T-cell (primary cell): ENCODE measurements at places on chromosomes 13 and 19.

GRCh38 chr13:112712451-112713207 is 22.8 kb downstream of the ATP11A start:
- no peak for DNase-seq

GRCh38 chr13:107185889-107186288 is 618.0 kb upstream of the ARGLU1 start:
- DNase-seq: no peak

DNA sequence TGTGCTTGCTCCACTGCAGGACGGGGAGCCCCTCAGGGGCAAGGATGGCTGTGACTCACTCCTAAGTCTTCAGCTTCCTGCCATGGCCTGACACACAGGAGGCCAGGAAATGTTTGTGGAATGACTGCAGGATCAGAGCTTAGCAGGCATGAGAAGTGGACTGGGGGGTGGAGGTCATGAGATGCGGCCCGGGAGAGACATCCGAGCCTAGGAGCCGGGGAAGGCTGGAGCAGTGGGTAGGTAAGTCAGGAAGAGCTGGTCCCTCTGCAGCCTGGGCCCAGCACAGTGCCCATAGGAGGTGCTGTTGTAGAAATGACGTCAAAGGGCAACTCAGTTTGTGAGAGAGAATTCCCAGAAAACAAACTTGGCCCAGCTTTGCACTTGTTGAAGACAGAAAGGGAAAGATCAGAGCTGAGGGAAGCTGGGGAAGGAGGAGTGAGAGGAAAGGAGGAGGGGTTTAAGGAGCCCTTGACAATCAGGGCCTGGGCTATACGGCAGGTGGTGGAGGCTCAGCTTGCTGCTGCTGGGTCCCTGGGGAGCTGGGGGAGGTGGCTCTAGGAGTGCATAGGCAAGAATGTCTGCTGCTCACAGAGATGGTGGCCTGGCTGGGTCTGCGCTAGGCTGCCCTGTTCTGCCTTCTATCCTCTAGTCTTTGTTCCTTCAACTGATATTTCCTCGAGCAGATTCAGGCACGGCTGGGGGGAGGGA is 18.5 kb downstream of the POU2F2 start:
- no peak for DNase-seq

DNA sequence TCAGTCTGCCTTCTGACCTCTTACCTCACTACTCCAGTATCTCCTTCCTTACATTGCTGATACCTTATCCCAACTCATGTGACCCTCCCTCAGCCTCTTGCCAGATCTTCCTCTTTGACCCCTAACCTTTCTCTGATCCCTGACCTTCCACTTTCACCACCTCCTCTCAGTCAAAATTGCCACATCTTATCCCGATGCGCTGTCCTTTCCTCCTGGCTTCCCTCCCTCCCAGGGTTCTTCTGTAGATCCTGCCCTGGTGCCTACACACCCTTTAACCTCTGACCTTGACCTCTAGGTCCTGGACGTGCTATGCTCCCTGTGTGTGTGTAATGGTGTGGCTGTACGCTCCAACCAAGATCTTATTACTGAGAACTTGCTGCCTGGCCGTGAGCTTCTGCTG is 23.7 kb downstream of the RYR1 start:
- no peak for DNase-seq

GRCh38 chr13:110343241-110343865 is 36.3 kb downstream of the COL4A2 start:
- no peak for DNase-seq

- no peak for DNase-seq
Measured at GRCh38 chr19:3433313-3433712, 47.0 kb downstream of the SMIM24 start.

DNA sequence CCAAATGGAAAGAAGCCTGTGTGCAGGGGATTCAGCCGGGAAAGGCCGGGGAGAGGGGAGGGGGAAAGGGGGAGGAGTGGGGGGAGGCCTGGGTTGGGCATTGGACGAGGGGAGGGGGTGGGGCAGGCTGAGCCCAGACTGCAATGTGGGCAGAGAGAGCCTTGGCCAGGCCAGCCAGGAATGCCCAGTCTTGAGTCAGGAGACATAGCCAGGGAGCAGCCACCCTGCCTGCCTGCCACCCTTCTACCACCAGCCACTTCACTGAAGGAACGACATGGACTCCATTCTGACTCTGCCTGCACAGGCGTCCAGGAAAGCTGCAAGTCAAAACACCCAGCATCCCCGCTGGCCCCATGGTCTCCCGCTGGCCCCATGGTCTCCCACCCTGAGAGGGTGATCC is 498 bp downstream of the PROZ start:
- no peak for DNase-seq

- DNase-seq: peak; percentile 2
Measured at GRCh38 chr13:106599875-106600797, 32.2 kb upstream of the ARGLU1 start.

- no peak for DNase-seq
Measured at GRCh38 chr13:110354123-110354627, 47.1 kb downstream of the COL4A2 start.

DNA sequence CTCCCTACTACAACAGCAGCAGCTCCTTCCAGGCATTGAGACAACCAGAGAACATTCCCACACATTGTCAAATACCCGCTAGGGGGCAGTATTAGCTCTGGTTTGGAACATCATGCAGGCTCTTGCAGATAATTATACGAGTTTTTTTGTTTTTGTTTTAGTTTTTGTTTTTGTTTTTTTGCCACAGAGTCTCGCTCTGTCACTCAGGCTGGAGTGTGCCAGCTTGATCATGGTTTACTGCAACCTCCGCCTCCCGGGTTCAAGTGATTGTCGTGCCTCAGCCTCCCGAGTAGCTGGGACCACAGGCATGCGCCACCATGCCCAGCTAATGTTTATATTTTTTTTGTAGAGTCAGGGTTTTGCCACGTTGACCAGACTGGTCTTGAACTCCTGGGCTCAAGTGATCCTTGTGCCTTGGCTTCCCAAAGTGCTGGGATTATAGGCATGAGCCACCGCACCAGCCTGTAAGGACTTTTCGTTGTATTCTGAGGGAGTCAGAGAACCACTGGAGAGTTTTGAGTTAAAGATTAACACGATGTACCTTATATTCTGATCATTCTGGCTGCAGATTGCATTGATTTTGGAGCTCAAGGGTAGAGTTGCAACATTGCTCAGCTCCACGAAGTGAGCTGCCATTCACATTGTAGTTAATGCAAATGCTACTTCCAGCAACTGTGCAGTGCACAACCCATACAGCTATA is 41.7 kb upstream of the CEACAM20 start:
- DNase-seq: peak; percentile 47

- peak; percentile 33 for DNase-seq
Measured at GRCh38 chr19:4267101-4267900, 11.8 kb upstream of the SHD start.

- no peak for DNase-seq
Measured at GRCh38 chr13:60431108-60431700, 34.2 kb downstream of the TDRD3 start.

GRCh38 chr13:51806566-51806965 is 2.6 kb upstream of the DHRS12 start:
- DNase-seq: no peak

- no peak for DNase-seq
Measured at GRCh38 chr19:51186323-51186722, 38.6 kb upstream of the CD33 start.

- peak; percentile 8 for DNase-seq
Measured at GRCh38 chr13:33678906-33679657, 138.9 kb upstream of the RFC3 start.

DNA sequence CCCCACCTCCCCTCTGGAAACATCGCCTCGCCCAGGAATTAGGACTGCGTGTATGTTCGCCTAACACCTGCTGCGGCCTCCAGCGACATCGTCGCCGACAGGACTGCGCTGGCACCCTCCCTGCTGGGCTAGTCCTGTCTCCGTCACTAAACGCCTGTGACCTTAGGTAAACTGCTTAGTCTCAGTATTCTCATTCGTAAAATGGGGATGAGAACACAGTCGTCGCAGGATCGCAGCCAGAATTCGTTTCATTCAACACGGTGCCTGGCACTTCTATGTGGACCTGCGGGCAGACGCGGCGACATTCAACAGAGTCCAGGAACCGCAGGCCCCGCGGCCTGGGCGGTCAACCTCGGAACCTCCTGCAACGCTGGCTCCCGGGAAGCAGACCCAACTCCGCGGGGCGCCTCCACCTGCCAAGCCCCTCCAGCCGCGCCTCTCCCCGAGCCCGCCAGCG is 485 bp downstream of the CRYL1 start:
- no peak for DNase-seq

GRCh38 chr13:20198781-20199180 is 6.0 kb upstream of the GJB2 start:
- DNase-seq: no peak

- no peak for DNase-seq
Measured at GRCh38 chr13:94209117-94209516, 270.4 kb downstream of the DCT start.

DNA sequence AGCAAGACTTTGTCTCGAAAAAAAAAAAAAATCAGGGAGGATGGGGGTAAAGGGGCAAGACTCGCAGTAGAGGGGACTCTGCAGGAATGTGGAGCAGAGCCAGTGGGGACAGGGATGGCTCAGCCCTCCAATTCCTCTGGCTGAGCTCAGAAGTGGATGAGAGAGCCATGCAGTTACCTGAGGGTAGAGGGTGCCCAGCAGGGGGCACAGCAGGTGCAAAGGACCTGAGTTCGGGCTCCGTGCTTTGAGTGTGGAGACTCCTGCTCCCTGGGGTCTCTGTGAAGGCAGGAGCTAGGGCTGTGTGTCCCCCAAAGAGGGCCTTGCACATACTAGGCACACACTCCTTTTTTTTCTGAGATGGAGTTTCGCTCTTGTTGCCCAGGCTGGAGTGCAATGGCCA is 7.7 kb downstream of the DOCK6 start:
- no peak for DNase-seq

- DNase-seq: no peak
Measured at GRCh38 chr19:1749373-1750342, 3.6 kb upstream of the ONECUT3 start.

DNA sequence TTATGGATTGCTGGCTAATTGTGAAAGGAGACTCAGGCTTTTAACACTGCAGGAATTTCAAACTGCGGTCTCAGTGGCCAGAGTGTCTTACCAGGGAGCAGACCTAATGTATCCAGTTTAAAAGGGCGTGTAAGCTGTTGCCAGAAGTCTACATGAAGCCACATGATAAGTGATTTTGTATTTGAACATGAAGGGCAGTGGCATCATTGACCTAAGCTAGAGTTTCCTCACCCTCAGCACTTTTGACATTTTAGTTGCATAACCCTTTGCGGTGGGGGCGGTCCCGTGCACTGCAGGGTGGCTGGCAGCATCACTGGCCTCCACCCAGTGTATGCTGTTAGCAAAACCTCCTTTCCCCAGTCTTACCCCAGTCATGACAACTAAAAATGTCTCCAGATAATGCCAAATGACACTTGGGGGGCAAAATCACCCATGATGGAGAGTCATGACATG is 23.7 kb upstream of the GPR18 start:
- peak; percentile 54 for DNase-seq

DNA sequence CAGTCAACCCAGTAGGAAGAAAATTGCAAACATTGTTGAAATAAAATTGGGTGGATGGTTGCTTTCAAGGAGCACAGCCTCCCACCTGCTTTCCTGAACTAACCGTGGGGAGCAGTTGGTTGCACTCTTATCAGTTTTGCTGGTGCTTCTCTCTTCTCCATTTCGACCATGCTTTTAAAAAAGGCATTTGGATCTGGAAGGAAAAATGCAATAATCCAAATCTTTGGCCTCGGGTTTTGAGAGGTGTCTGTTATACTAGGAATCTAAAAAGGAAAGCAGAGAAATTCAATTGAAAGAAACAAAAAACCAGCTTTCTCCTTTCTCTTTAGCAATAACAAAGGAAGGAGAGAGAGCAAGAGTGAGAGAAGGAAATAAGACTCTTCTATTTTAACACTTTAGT is 113.6 kb upstream of the ARGLU1 start:
- DNase-seq: no peak

GRCh38 chr19:40270362-40271089 is 14.6 kb downstream of the AKT2 start:
- no peak for DNase-seq

- no peak for DNase-seq
Measured at GRCh38 chr19:36421749-36422481, 3.5 kb upstream of the ZFP82 start.

- DNase-seq: peak; percentile 42
Measured at GRCh38 chr19:15464394-15465385, at the start of gene RASAL3. Gene RASAL3 (minus strand): TSS chr19:15464544. CDS start chr19:15464358, 186 bp downstream.

- no peak for DNase-seq
Measured at GRCh38 chr19:11007385-11007784, 46.6 kb downstream of the SMARCA4 start.

GRCh38 chr13:73671732-73672131 is 462.5 kb downstream of the KLF12 start:
- DNase-seq: no peak

DNA sequence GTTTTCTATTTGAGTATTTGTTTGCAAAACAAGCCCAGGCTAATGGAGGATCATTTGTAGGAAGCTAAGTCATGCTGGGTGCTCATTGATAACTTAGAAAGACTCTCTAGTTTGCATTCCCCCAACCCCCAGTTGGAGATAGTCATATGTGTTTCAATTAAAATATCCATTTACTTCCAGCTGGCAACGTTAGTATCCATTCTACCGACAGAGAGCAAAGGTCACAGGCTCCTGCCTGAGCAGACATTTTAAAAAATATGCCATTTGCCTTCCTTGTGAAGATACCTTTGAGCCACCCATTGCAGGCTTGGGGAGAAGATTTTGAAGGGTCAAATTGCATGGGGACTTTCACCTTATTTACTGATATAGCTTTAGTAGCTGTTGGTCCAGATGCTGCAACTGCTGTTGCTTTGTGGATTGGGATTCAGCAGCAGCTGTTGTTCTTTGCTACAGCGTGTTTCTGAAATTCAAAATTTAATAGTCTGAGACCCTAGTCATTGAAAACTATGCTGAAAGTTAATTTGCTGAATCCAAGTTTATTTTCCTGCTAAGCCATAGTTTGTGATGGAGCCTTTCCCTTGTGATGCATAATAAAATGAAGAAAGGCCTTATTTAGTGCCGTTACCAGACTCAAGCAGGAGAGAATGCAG is 335.1 kb downstream of the GPC6 start:
- DNase-seq: no peak

GRCh38 chr13:70964874-70965273 is 856.6 kb upstream of the KLHL1 start:
- DNase-seq: no peak
